ENCODE measurements at places on chromosomes 13 and 19.

- no peak for DNase-seq
These were observed 527.4 kb upstream of the ATXN8OS start for GRCh38 chr13:69580255-69580654.

GRCh38 chr13:30526612-30527495 is 61.1 kb upstream of the HMGB1 start:
- DNase-seq: no peak

- DNase-seq: no peak
These were observed 249.5 kb downstream of the DNAJC15 start for GRCh38 chr13:43272851-43273250.

GRCh38 chr19:5695649-5696195 is 5.6 kb downstream of the RPL36 start:
- no peak for DNase-seq

DNA sequence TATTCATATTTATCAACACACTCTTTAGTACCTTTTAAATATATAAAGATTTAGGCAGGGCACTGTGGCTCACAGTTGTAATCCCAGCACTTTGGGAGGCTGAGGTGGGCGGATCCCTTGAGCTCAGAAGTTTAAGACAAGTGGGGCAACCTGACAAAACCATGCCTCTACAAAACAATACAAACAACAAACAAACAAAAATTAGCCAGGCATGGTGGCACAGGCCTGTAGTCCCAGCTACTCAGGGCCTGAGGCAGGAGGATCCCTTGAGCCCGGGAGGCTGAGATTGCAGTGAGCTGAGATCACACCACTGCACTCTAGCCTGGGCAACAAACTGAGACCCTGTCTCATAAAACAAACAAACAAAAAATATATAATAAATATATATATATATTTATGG is 1748.3 kb upstream of the PCDH20 start:
- no peak for DNase-seq

- DNase-seq: no peak
These were observed 95.3 kb upstream of the SLC15A1 start for GRCh38 chr13:98847780-98848179.

DNA sequence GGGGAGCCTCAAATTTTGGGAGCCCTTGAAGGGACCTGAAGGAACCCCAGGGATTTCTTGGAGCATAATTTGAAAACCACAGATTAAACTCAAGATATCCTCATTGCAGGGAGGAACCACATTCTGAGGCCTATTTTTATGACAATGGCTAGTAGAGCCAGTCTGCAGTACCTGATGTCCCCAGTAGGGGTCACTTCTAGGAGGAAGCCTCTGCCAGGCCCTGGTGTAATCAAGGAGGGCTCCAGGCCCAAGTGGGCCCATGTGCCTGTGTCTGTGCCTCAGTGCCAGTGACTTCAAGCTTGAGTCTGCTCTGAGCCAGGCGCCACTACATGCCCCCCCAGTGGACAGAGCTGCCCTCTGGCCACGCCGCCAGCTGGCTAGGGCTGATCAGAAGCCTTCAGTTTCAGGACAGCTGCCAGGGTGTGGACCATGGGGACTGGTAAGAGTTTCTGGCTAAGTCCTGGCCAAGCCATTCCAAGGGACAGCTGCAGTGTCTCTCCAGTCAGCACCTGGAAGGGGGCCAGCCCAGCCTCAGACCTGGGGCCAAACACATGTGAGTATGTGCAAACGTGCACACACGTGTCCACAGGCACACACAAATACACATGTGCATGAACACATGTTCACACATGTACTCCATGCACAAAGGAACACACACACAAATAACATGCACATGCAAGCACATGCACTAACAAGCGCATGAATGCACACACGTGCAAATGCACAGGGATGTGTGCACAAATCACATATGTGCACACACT is 20.5 kb upstream of the SLC7A10 start:
- no peak for DNase-seq

DNA sequence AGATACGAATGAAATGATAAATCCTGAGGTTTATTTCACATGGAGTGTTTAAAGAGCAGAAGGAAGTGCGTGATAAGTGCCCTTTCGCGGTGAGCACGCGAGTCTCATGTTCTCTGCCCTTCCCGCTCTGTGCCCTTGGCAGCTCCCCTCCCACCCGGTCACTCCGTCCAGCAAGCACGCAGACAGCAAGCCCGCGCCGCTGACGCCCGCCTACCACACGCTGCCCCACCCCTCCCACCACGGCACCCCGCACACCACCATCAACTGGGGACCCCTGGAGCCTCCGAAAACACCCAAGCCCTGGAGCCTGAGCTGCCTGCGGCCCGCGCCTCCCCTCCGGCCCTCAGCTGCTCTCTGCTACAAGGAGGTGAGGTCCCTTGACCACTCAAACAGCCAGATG is 37.4 kb upstream of the TEX29 start:
- DNase-seq: no peak

Data from CD4-positive, alpha-beta T cell treated with Interleukin-6 at 100 ng/mL for 8 hours (primary cell).